ENCODE measurements at places on chromosomes 12 and 14. TPM values are rescaled to one million over a fixed set of nuclear protein-coding genes. Genes with fewer than 3 reads are reported as not detected.

The TM7SF3 gene
- 69.6 TPM for total RNA-seq

The PELI2 gene
- total RNA-seq: 32.5 TPM

The SYNE3 gene
- total RNA-seq: 38.9 TPM

The ITPR2 gene
- total RNA-seq: 60.6 TPM

The PRPF40B gene
- 66.7 TPM for total RNA-seq

The CFAP73 gene
- total RNA-seq: 0.81 TPM

The BICDL1 gene
- 131 TPM for total RNA-seq

The ASCL1 gene
- total RNA-seq: 0.71 TPM

The KRT6C gene
- total RNA-seq: 0.16 TPM

- DNase-seq: no peak
- H3K36me3 ChIP-seq: no peaks in the 10 kb centered on the region
- no peak overlapping the region for H3K27ac ChIP-seq
- H3K4me3 ChIP-seq: no peak overlapping the region
- no peaks in the 10 kb centered on the region for H3K4me1 ChIP-seq
Measured at GRCh38 chr12:59219148-59219547, 298.8 kb upstream of the LRIG3 start.

DNA sequence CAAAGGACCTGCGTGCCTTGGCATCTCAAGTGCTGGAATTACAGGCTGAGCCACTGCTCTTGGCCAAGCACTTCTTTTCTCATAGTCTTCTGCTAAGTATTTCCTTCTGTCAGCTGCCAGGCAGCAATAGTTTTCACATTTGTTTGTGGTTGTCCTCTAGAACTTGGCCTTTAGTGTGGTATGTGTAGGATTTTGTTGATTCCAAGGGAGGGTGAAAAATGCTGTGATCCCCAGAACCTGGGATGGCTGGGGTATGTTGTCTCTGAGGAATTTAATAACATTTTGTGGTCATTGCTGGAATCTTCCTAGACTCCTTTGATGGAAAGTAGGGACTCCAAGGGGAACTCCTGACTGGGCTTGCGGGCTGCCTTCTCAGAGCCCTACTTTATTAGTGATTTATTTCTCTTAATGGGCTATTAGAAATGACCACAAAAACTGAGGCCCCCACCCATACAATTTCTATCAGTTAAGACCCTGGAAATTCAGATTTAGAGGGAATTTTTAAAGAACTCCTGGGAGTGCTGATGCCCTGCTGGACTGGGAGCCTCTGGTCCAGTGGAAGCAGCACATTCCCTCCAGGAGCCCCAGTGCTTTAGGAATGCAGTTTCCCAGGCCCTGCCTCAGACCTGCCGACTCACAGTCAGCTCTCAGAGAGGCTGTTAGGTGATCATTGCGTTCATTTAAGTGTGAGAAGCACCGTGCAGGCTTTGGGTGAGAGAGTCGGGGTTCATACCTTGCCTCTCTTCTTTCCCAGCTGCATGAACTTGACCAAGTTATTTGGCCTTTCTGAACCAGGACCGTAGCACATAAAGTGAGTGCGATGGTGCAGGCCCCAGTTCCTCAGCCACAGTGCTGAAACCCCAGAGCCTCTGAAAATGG is 22.7 kb downstream of the TRAF3 start:
- H3K4me1 ChIP-seq: peaks cover 5% of the 10 kb centered on the region
- H3K36me3 ChIP-seq: no peaks in the 10 kb centered on the region
- no peak overlapping the region for H3K4me3 ChIP-seq
- no peaks in the 10 kb centered on the region for H3K27me3 ChIP-seq
- H3K27ac ChIP-seq: no peak overlapping the region

- H3K4me3 ChIP-seq: no peak overlapping the region
- H3K27ac ChIP-seq: no peak overlapping the region
- no peak for DNase-seq
- no peaks in the 10 kb centered on the region for H3K36me3 ChIP-seq
- H3K27me3 ChIP-seq: no peaks in the 10 kb centered on the region
Measured at GRCh38 chr14:56594428-56594827, 14.8 kb downstream of the TMEM260 start.

DNA sequence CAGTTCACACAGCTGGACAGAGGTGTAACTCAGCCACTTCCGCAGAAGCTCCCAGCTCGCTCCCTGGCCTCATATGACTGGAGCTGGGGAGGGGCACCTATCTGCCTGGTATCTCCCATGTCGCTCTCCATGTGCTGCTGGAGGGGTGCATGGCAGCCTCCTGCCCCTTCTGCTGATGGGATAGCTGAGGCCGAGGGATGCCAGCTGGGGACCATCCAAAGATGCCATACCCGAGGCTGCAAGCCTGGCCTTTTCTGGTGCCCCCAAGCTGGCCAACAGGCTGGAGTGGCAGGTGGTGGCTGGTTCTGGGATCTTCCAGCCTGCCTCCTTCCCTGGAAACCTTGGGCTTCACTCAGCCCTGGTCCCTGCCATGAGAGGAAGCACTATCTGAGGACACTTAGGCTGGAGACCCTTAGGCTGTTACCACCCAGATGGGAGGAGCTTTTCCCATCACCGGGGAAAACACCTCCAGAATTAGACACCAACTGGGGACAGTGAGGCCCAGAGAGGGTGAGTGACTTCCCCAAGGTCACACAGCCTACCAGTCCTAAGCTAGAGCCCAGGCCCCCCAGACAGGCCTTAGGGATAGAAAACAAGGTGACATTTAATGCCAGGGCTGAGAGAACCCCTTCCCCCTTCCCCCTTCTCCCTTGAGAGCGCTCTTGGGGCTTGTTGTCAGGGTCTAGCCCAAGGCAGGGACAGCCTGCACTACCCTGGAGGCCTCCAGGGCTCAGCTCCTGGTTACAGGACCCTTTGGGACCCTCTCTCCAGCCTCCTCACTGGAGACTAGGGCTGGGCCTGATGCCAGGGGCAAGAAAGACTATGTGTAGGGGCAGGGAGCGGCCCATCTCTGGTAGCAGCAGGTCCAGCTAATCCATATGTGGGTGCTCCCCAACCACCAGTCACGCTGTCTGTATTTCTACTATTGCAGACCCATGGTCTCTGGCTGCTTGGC is 7.1 kb downstream of the DTX1 start:
- peaks cover 6% of the 10 kb centered on the region for H3K4me1 ChIP-seq
- H3K27ac ChIP-seq: no peak overlapping the region
- no peak overlapping the region for H3K4me3 ChIP-seq
- no peaks in the 10 kb centered on the region for H3K36me3 ChIP-seq
- H3K27me3 ChIP-seq: no peaks in the 10 kb centered on the region

GRCh38 chr12:128204711-128205110 is 62.3 kb upstream of the TMEM132C start:
- no peaks in the 10 kb centered on the region for H3K27me3 ChIP-seq
- no peak overlapping the region for H3K27ac ChIP-seq
- no peak for DNase-seq
- H3K4me3 ChIP-seq: no peak overlapping the region
- no peaks in the 10 kb centered on the region for H3K4me1 ChIP-seq

- no peaks in the 10 kb centered on the region for H3K36me3 ChIP-seq
- no peak overlapping the region for H3K4me3 ChIP-seq
- no peak for DNase-seq
- peaks cover 20% of the 10 kb centered on the region for H3K4me1 ChIP-seq
- no peak overlapping the region for H3K27ac ChIP-seq
Measured at GRCh38 chr14:89486505-89486904, 69.5 kb upstream of the FOXN3 start.

GRCh38 chr12:89153341-89153740 is 199.0 kb downstream of the DUSP6 start:
- no peak overlapping the region for H3K4me3 ChIP-seq
- no peaks in the 10 kb centered on the region for H3K36me3 ChIP-seq
- no peaks in the 10 kb centered on the region for H3K4me1 ChIP-seq
- H3K27ac ChIP-seq: no peak overlapping the region
- H3K27me3 ChIP-seq: no peaks in the 10 kb centered on the region

GRCh38 chr14:92496191-92496857 is 17.3 kb upstream of the RIN3 start:
- no peak overlapping the region for H3K27ac ChIP-seq
- H3K4me1 ChIP-seq: no peaks in the 10 kb centered on the region
- DNase-seq: no peak
- no peaks in the 10 kb centered on the region for H3K27me3 ChIP-seq
- no peaks in the 10 kb centered on the region for H3K36me3 ChIP-seq
- no peak overlapping the region for H3K4me3 ChIP-seq

DNA sequence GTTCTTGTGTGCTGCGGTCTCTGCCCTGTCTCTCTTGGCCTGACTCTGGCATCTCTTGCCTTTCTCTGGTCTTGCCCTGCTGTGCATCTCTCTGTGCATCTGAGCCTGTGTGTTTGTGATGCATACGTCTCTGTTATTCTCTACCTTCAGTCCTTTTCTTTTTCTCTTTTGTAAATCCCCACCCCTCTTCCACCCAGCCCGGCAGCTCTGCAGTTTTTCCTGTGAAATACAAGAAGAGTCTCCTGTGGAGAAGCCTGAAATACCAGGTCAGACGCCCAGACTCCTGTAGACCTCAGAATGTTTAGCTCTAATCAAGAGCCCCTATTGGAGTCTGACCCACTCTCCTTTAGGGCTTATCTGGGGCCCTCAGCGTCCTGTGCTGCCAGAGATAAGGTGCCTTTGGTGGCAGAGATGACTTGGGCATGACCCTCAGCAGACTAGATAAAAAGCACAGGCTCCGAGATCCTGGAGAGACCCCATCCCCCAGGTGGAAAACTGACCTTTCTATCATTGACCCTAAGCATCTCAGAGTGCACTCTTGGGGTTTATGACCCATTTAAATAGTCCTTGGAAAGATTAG is 167.5 kb upstream of the SRRM4 start:
- no peaks in the 10 kb centered on the region for H3K27me3 ChIP-seq
- H3K4me3 ChIP-seq: no peak overlapping the region
- H3K27ac ChIP-seq: no peak overlapping the region

DNA sequence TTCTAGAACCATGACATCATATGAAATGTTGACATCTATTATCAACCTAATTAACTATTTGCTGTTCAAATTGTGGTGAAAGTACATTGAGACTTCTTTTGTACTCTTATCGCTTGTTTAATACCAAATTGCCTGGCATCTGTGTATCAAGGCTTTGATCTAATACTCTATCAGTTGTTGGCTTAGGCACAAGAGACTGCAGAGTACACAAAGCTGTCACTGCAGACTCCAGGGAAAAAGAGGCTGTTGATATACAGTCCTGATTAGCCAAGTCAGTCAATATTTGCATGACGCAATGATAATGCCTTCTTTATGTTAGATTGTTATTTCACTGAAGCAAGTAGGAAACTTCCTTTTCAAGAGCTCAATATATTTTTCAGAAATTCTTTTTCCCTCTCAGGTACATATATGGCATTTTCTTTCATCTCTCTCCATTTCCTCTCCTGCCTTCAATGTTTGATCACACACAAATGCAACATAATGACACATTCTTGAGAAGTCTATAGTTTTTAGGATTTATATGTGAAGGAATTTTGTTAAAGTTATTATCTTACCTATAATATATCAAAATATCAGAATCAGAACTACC is 32.3 kb upstream of the PTCSC3 start:
- H3K27ac ChIP-seq: no peak overlapping the region
- no peaks in the 10 kb centered on the region for H3K4me1 ChIP-seq
- no peaks in the 10 kb centered on the region for H3K36me3 ChIP-seq
- no peak overlapping the region for H3K4me3 ChIP-seq
- H3K27me3 ChIP-seq: no peaks in the 10 kb centered on the region
- DNase-seq: no peak

DNA sequence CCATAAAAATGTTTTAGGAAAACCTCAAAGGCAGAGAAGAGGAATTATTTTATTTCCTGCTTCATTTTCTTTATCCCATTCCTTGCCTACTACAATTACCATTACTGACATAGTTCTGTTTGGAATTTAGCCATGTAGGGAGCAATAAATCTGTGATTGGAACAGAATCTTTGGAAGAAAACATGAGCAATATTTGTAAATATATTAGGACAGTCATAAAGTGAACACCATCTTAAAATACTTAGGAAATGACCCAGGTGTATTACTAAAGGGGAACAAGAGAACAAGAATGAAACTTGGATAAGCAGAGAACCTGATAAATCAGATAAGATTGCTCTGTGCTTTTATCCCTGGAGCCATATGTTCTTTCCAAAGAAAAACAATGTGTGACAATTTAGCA is 1326.0 kb upstream of the FLRT2 start:
- no peaks in the 10 kb centered on the region for H3K4me1 ChIP-seq
- no peak overlapping the region for H3K4me3 ChIP-seq
- no peaks in the 10 kb centered on the region for H3K27me3 ChIP-seq
- no peaks in the 10 kb centered on the region for H3K36me3 ChIP-seq
- no peak overlapping the region for H3K27ac ChIP-seq

DNA sequence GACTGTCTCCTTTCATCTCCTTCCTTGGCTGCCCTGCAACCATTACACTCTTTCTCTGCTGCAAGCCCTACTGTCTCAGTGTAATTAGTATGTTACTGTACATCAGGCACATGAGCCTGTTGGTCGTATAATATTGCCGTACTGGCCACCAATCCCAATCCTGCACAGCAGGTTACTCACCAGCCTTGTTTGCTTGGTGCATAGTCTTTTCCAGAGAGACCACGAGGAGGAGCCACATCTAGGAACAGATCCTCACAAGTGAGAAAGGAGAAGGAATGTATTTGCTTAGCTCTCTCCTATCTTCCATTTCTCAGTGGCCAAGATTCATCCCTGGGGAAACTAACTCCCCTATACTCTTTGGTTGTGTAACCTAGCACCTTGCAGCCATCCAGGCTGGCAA is 33.0 kb upstream of the BICDL1 start:
- no peak overlapping the region for H3K4me3 ChIP-seq
- H3K36me3 ChIP-seq: no peaks in the 10 kb centered on the region
- no peaks in the 10 kb centered on the region for H3K4me1 ChIP-seq
- no peak overlapping the region for H3K27ac ChIP-seq
- DNase-seq: peak; percentile 22
- H3K27me3 ChIP-seq: no peaks in the 10 kb centered on the region

- no peak for DNase-seq
- H3K27ac ChIP-seq: peak overlapping the region; percentile 97
- H3K36me3 ChIP-seq: no peaks in the 10 kb centered on the region
- H3K27me3 ChIP-seq: no peaks in the 10 kb centered on the region
- peaks cover 21% of the 10 kb centered on the region for H3K4me1 ChIP-seq
Measured at GRCh38 chr12:50507930-50508329, 3.1 kb downstream of the DIP2B start.

DNA sequence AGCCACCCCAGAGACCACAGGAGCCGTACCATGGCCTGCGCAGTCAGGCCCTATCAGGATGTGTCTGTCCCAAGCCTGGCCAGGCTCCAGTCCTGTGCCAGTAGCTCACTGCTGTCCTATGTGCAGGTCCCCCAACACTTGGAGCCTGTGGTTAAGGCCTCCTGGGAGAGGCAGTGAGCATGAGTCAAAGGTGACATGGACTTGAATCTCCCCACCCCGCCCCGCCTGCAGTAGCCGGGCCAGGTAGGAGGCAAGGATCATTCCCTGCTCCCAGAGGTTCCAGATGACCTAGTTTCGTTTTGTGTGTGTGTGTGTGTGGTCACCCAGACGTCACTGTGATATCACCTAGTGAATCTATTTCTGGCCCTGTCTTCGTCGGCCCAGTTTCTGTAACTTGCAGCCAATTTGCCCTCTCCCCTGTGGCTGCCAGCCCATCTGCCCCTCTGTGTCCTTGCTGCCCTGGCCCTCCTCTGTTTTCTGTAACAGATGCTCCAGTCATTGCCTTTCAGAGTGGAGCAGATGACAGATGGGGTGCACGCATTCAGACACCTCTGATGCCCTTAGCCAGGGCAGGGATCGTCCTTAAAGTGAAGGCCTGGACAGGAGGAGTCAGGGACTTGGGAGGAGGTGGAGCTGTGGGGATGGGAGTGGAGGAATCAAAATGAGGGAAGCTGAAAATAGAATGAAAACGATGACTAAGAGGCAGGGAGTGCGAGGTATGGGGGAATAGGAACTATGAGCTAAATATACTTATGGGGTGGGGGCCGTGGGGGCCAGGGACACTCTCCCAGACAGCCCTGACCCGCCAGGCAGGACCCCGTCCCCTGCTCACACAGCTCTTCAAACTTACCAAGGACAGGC is 37.4 kb downstream of the SLC6A12 start:
- H3K27ac ChIP-seq: peak overlapping the region; percentile 19
- H3K4me1 ChIP-seq: peaks cover 75% of the 10 kb centered on the region
- peak; percentile 69 for DNase-seq
